ENCODE measurements at places on chromosomes 7 and 10.

DNA sequence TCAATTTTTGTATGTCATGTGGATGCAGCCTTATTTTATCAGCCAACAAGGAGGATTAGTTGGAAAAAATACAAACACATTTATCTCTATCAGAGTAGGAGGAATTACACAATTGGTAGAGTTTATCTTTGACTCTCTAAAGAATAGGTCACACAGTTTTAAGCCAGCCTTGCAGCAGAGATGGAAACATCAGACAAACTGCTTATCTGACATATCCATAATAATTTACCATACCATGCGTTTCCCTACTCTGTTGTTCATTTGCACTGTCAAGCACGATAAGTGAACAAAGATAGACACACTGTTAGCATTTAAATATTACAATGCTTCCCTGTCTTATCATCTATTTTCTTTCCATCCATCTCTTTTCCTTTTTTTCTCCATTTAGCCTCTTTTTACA, 283.7 kb upstream of the SMIM30 start:
- H3K4me3 ChIP-seq = no peak overlapping the region
- H3K4me1 ChIP-seq = no peaks in the 10 kb centered on the region
- DNase-seq = no peak
- no peak overlapping the region for H3K27ac ChIP-seq

GRCh38 chr10:89283936-89284475, 17.8 kb upstream of the IFIT2 start:
- H3K27ac ChIP-seq = no peak overlapping the region
- H3K27me3 ChIP-seq = no peaks in the 10 kb centered on the region
- H3K4me3 ChIP-seq = no peak overlapping the region
- DNase-seq = peak; percentile 51
- peaks cover 11% of the 10 kb centered on the region for H3K4me1 ChIP-seq
- H3K36me3 ChIP-seq = no peaks in the 10 kb centered on the region

- no peaks in the 10 kb centered on the region for H3K4me1 ChIP-seq
- no peak overlapping the region for H3K27ac ChIP-seq
- H3K4me3 ChIP-seq = no peak overlapping the region
- H3K36me3 ChIP-seq = no peaks in the 10 kb centered on the region
- H3K27me3 ChIP-seq = no peaks in the 10 kb centered on the region
Measured at GRCh38 chr7:142590830-142591457, 158.3 kb upstream of the PRSS1 start.

DNA sequence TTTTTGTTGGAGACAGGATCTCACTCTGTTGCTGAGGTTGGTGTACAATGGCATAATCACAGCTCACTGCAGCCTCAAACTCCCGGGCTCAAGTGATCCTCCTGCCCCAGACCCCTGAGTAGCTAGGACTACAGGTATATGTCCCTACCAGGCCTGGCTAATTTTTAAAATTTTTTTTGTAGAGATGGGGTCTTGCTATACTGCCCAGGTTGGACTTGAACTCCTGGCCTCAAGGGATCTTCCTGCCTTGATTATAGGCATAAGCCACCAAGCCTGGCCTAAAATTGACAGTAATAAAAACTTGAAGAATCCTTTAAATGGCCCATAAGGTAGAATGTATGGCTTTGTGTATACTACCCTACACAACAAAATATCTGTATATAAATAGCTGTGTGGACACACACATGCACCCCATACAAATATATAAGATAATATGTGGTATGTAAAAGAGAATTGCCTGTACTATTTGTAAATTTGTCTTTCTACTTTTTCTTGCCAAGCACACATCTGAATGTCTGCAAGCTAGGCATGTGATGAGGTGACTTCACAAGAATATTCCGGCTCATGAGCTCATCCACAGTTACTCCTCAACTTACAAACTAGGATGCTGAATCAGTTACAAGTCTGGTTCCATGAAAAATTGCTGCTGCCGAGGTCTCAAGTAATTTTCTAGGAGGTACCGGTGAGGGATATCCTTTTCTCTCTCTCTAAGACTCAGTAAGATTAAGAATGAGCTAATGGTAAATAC, 26.6 kb downstream of the POLR3A start:
- no peaks in the 10 kb centered on the region for H3K27me3 ChIP-seq
- H3K4me1 ChIP-seq = no peaks in the 10 kb centered on the region

GRCh38 chr7:134212576-134213546, 85.7 kb downstream of the LRGUK start:
- no peaks in the 10 kb centered on the region for H3K36me3 ChIP-seq
- H3K4me3 ChIP-seq = no peak overlapping the region
- no peaks in the 10 kb centered on the region for H3K4me1 ChIP-seq
- H3K27me3 ChIP-seq = no peaks in the 10 kb centered on the region

GRCh38 chr10:53909791-53910190, 891.2 kb downstream of the PCDH15 start:
- H3K27me3 ChIP-seq = no peaks in the 10 kb centered on the region
- H3K27ac ChIP-seq = no peak overlapping the region
- no peak overlapping the region for H3K4me3 ChIP-seq

DNA sequence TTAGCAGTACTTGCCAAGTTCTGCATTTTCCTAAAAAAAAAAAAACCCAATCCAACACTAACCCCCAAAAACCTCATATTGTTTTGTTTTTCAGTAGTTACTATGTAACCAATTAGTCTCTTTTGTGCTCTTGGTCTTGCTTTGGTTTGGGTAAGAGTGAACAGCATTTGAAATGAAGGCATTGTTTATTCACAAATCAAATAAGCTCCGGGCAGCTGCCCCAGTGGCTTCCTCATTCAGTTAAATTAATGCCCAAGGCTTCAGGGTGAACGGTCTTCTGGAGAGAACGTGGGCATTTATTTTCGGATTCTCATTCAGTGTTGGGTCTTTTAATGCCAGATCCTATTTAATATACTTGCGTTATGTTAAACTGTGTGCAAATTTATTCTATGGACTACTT, 108.7 kb downstream of the GFRA1 start:
- peaks cover 2% of the 10 kb centered on the region for H3K36me3 ChIP-seq
- no peak overlapping the region for H3K27ac ChIP-seq
- DNase-seq = no peak
- H3K27me3 ChIP-seq = no peaks in the 10 kb centered on the region

GRCh38 chr7:156232931-156233705, 407.5 kb upstream of the RNF32 start:
- H3K4me1 ChIP-seq = no peaks in the 10 kb centered on the region
- H3K27me3 ChIP-seq = no peaks in the 10 kb centered on the region
- no peak overlapping the region for H3K4me3 ChIP-seq
- DNase-seq = no peak
- H3K27ac ChIP-seq = no peak overlapping the region
- no peaks in the 10 kb centered on the region for H3K36me3 ChIP-seq

GRCh38 chr10:43576580-43576979, 2.2 kb upstream of the ZNF239 start:
- no peaks in the 10 kb centered on the region for H3K36me3 ChIP-seq
- H3K4me1 ChIP-seq = peaks cover 14% of the 10 kb centered on the region
- peaks cover 19% of the 10 kb centered on the region for H3K27me3 ChIP-seq
- no peak overlapping the region for H3K27ac ChIP-seq

DNA sequence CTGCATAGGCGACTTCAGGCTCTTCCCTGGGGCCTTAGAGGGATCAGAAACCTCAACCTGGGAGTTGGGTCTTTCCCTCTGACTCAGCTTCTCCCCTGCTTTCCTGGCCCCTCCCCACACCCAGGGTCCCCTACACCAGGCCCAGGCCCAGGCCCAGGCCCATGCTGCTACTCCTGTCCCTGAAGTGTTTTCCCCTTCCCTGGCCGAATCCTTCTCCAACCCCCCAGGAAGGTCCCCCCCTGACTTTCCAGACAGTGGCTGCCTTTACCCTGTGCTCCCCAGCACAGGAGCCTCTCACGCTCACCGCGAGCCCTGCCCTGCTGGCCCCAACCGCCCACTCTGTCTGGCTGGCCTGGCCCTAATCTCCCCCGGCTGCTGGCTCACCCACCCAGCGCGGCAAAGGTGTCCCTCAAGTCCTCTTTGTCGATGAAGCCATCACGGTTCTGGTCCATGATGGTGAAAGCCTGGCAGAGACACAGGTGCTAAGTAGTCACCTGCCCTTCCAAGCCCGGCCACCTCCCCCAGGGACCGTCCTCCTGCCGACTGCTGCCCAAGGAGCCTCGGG, 6.4 kb downstream of the MYL10 start:
- H3K27me3 ChIP-seq = no peaks in the 10 kb centered on the region
- H3K36me3 ChIP-seq = no peaks in the 10 kb centered on the region
- H3K4me3 ChIP-seq = no peak overlapping the region
- DNase-seq = no peak
- H3K4me1 ChIP-seq = peaks cover 14% of the 10 kb centered on the region
- no peak overlapping the region for H3K27ac ChIP-seq

- H3K4me1 ChIP-seq = no peaks in the 10 kb centered on the region
- no peaks in the 10 kb centered on the region for H3K27me3 ChIP-seq
- DNase-seq = no peak
- no peak overlapping the region for H3K27ac ChIP-seq
- no peak overlapping the region for H3K4me3 ChIP-seq
- no peaks in the 10 kb centered on the region for H3K36me3 ChIP-seq
Measured at GRCh38 chr7:7686811-7687508, 31.4 kb downstream of the RPA3 start.

GRCh38 chr7:54560723-54561122, 18.5 kb downstream of the VSTM2A start:
- no peak for DNase-seq
- H3K4me3 ChIP-seq = no peak overlapping the region
- H3K4me1 ChIP-seq = peaks cover 4% of the 10 kb centered on the region
- H3K27me3 ChIP-seq = no peaks in the 10 kb centered on the region

DNA sequence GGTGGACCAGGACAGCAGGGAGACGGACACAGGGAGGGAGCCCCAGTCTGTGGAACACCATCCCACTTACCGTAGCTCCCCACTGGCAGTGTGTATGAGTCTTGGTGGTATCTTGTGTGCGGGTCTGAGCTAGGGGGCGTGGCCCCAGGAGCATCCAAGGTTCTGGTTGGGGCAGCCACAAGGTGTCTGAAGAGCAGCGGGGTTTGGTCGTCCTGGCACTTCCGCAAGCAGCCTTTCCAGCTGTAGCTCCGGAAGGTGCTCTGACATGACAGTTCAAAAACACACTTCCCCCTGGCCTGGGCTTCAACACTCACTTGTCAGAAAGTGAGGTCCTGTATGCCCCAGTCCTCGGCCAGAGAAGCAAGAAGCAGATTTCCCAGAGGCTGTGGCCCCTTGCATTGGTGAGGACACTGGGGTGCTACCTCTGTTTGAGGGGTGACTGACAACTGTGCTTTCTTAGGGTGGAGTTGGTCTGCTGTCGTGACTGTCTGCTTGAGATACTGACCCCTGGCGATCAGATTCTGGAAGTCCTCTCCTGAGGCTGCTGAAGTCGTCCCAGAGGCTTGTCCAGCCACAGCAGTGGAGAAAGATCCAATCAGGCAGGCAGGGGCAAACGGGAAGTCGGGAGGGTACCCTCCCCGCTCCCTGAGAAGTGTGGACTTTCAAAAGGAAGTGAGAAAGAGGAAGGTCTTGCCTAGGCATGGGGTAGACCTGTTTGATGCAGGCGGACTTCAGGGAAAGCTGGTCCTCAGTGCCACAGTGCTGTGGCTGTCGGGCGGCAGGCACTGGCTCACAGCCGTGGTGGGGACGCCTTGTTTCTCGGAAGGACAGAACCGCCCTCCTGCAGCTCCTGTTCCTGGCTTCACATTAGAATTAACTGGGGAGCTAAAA, 51.4 kb upstream of the PFKFB3 start:
- no peak overlapping the region for H3K4me3 ChIP-seq
- H3K27me3 ChIP-seq = no peaks in the 10 kb centered on the region
- H3K36me3 ChIP-seq = no peaks in the 10 kb centered on the region

- H3K27me3 ChIP-seq = no peaks in the 10 kb centered on the region
- no peak overlapping the region for H3K4me3 ChIP-seq
- DNase-seq = peak; percentile 66
- no peaks in the 10 kb centered on the region for H3K36me3 ChIP-seq
- H3K27ac ChIP-seq = peak overlapping the region; percentile 22
Measured at GRCh38 chr7:133746847-133747246, 380.3 kb upstream of the LRGUK start.

- DNase-seq = no peak
- no peaks in the 10 kb centered on the region for H3K4me1 ChIP-seq
- H3K4me3 ChIP-seq = no peak overlapping the region
- H3K27ac ChIP-seq = no peak overlapping the region
Measured at GRCh38 chr7:125126376-125126775, 196.8 kb upstream of the POT1 start.

DNA sequence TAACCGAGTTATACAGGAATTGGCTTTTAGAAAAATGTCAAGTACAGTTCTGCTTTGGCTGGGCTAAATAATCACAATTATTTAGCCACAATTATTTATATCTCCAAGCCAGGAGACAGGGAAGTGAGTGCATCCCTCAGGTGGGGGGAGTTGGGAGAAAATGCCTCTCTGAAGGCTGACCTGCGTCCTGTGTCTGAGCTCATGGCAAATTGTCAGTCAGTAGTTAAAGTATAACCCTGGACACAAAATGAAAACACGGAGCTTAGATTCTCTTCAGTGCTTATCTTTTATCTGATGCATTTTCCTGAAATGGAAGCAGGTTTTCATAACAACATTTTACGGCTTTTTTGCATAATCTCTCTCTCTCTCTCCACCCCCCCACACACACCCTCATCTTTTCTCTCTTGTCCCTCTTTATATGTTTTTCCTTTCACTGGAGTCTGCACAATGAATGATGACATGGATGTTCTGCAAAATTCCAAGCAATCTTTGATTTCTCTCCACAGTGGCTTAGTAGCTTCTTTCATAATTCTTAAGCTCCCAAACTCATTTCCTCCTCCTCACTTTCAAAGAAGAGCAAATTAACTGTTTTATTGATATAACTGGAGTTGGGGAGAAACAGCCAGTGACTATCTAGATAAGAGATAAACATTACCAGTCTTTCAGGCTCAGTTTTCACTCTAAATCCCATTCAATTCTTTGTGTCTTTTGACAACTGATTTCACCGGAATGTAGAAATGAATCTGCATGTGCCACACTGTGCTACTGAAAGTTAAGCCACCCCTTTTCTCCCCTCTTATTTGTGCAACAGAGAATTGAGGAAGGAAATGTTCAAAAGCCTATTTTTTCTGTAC, 521.4 kb upstream of the GHITM start:
- H3K4me3 ChIP-seq = no peak overlapping the region
- no peaks in the 10 kb centered on the region for H3K27me3 ChIP-seq
- H3K4me1 ChIP-seq = no peaks in the 10 kb centered on the region
- no peak overlapping the region for H3K27ac ChIP-seq
- H3K36me3 ChIP-seq = no peaks in the 10 kb centered on the region
- DNase-seq = no peak

GRCh38 chr7:88233828-88234227, 14.0 kb upstream of the SRI start:
- no peak overlapping the region for H3K27ac ChIP-seq

- H3K27ac ChIP-seq = no peak overlapping the region
- H3K36me3 ChIP-seq = no peaks in the 10 kb centered on the region
- no peaks in the 10 kb centered on the region for H3K4me1 ChIP-seq
- no peaks in the 10 kb centered on the region for H3K27me3 ChIP-seq
Measured at GRCh38 chr7:27619492-27619891, 43.2 kb downstream of the HIBADH start.

GRCh38 chr10:48556713-48557112, 48.2 kb downstream of the ARHGAP22 start:
- no peak overlapping the region for H3K4me3 ChIP-seq
- H3K36me3 ChIP-seq = no peaks in the 10 kb centered on the region
- no peak overlapping the region for H3K27ac ChIP-seq
- no peaks in the 10 kb centered on the region for H3K27me3 ChIP-seq
- H3K4me1 ChIP-seq = no peaks in the 10 kb centered on the region

- H3K4me1 ChIP-seq = peaks cover 31% of the 10 kb centered on the region
- no peaks in the 10 kb centered on the region for H3K36me3 ChIP-seq
- no peak overlapping the region for H3K4me3 ChIP-seq
- no peak for DNase-seq
Measured at GRCh38 chr10:10293041-10293440, 724.6 kb upstream of the CELF2 start.

- H3K27ac ChIP-seq = no peak overlapping the region
- H3K4me3 ChIP-seq = no peak overlapping the region
- H3K36me3 ChIP-seq = no peaks in the 10 kb centered on the region
- H3K4me1 ChIP-seq = no peaks in the 10 kb centered on the region
Measured at GRCh38 chr7:18212308-18212707, 184.7 kb upstream of the PRPS1L1 start.

All from GM23338 (cell line).